Suppressor macrophage treated with lipopolysaccharide for 4 hours (primary cell): ENCODE measurements at places on chromosomes 6 and 20.

DNA sequence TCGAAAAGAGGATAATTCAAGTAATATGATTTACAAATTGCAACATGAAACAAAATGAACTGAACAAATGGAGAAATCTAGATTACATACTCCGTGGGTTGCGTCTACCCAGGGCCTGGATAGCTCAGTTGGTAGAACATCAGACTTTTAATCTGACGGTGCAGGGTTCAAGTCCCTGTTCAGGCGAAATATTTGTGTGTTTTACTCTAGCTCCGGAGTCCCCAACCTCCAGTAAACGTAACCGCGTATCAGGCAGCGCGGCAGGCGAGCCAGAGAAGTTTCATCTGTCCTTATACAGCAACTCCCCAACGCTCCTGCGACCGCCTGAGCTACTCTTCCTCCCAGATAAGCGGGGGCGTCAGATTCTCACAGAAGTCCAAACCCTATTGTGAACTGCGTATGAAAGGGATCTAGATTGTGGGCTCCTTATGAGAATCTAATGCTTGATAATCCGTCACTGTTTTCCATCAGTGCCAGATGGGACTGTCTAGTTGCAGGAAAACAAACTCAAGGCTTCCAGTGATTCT, 176.1 kb downstream of the TRIM27 start:
- no peak for DNase-seq

DNA sequence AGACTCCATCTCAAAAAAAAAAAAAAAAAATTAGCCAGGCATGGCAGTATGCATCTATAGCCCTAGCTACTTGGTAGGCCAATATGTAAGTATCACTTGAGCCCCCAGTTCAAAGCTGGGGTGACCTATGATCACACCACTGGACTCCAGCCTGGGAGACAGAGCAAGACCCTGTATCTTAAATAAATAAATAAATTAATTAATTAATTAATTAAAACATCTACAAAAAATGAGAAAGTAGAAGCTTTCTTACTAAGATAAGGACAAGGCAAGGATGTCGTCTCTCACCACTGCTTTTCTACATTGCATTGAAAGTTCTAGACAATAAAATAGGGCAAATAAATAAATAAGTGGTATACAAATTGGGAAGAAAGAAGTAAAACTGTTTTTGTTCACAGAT, 134.3 kb upstream of the CARMIL1 start:
- DNase-seq, result no peak

DNA sequence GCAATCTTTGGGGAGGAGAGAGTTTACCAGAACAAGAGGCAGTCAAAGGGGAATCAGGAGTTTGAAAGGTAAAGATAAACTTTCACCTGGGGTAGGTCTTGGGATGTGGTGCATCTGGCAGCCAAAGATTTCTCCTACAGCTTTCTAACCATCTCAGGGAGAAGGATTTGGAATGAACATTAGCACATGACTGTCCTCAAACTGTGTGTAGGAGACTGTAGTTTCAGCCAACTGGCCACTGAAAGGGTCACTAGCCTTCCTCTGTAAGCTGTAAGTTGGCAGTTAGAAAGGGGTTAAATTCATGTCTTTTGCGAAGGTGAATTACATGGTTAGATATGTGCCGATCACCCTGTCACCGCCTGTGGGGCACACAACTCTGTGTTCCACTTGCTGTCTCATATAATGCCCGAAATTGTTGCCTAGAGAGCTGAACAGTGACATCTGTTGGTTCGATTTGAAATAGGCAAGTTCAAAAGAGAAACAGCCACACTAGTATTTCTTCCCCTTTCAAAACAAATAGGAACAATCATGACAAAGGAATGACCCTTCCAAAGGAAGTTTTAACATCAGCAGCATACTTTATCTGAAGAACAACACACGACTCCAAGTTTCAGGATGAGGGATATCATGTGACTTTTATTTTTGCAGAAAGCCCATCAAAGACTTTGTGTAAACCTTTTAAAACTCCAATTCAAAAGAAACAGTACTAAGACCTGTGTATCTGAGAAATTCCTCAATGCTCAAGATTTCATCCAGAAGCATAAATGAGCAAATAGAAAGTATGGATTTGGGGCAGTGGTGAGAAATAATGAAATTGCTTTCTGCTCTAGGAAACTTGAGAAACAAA, 1.1 kb upstream of the OPN5 start:
- DNase-seq, result peak; percentile 61

DNA sequence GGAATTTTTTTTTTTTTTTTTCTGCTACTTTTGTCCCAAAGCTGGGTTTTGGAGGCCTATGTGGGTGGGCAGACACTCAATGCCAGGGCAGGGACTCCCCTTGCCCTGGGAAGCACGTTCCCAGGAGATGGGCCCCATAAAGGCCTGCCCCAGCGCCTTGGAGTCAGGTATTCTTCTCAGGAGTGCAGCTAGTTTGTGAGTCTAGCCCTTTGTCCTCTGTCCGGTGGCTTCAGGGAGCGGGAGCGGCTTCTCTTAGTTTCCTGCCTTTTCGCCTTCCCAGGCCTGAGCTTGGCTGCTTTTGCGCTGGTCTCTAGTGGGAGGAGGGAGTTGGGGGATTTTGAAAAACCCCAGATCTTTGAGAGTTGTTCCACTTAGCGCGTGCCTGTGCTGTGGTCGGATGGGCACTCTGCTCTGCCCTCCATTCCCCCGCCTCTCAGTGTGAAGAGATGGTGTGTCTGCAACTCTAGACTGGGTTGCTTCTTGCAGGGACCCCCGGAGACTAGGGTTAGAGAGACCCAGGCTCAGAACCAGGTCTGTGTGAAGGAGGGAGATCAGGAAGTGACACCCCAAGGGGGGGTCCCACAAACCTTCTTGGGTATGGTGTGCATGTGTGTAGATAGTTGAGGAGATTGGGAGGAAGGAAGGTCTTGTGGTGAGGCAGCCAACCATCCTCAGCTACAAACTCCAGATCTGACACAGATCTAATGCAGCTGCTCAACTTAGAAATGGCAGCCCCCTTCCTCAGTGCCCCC, 1.3 kb downstream of the PLCG1 start:
- DNase-seq, result no peak

DNA sequence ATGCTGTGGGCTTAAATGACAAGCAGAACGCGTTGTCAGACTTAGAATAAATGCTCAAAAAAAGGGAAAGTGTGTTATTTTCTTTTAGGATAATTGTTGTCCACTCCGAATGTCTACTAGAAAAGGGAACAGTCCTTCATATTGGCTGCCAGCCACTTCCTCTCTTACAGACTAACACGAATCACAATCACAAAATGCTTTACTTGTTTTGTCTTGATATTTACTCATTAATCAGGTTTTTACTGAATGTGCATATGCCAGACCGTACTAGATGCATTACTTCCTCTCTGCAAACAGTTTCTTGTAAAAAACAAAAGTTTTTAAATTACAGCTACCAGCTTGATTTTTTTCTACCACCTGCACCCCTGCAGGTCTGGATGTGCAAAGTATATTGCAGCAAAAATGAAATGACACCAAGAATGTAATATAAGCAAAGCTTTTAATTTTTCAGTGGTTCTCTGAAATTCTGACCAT, 821 bp downstream of the DHX35 start:
- peak; percentile 19 for DNase-seq

DNA sequence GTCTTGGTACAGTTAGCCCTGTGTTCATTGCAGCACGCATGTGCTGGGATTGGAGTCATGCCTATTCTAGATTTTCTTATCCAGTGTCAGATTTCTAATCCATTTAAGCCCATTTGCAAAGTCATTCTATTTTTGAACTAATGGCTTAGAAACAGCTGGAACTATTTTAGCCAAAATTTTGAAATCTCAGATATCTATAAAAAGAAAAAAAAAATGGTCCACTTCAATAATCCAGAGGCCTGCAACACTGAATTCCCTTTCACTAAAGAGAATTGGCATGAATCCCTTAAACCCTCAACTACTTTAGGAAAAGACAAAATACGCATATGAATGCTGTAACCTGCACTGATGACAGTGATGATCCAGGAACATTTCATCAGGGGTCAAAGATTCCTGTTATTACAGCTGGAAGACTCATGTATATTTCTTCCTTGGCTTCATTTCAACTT, 1.5 kb downstream of the COL21A1 start:
- no peak for DNase-seq

DNA sequence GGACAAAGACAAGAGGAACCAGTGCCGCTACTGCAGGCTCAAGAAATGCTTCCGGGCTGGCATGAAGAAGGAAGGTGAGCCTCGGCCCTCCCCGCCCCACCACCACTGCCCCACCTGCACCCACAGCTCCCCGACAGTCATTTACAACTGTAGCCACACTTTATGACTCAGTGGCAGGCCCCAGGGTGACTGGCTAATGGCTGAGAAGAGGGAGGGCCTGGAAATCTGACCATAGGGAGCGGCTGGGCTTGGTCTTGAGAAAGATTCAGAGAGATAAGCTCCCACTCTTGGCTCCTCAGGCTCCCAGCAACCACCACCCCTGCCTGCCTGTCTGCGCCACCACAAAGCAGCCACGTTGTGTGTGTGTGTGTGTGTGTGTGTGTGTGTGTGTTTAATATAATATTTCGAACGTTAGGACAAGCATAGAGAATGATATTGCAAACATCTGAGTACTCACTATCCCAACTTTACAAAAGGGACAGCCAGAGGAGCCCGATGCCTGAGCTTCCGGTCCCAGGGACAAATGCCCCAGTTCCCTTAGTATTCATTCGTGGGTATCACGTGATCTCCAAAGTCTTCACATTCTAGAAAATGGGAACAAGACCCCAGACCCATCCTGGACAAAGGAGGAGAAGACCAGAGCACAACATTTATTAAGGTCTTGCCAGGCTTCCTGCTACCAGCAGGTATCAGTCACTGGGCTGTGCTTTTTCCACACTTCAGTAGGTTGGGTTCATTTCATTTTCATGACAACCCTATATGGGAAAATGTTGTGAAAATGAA, 52.1 kb downstream of the HNF4A start:
- no peak for DNase-seq

- DNase-seq, result no peak
Measured at GRCh38 chr6:43277306-43277642, 20.8 kb upstream of the SLC22A7 start.

DNA sequence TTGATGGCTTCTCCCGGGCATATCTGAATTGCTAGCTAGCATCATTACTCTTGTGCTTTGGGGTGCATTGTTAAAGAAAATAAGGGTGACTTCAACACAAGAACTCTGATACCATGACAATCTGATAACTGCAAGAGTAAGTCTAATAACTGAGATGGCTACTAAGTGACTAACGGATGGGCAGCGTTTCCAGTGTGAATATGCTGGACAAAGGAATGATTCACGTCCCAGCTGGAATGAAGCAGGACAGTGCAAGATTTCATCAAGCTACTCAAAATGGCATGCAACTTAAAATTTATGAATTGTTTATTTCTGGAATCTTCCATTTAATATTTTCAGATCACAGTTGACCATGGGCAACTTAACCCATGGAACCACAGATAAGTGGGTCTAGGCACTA, 31.7 kb downstream of the MOXD1 start:
- no peak for DNase-seq

GRCh38 chr6:14023855-14024254, 93.7 kb upstream of the CD83 start:
- no peak for DNase-seq

- no peak for DNase-seq
Measured at GRCh38 chr6:20724443-20725190, 190.4 kb downstream of the CDKAL1 start.

DNA sequence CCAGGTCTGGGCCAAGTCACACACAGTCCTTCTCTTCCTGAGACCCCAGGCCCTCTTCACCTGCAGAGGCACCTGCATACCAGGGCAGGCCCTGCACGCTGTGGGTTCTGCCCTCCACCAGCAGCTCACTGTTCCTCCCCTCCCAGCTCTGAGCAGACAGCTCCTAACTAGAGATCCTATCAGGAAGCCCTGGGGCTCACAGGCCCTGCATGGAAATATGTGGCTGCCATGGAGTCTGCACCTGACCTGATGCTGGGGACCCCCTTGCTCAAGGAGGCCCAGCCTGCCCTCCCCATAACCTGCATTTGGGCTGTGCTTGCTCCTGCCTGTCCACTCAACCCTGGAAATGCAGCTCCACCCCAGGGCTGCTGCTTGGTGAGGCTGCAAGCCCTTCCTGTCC, 14.6 kb upstream of the HLA-G start:
- DNase-seq, result no peak

- DNase-seq, result no peak
Measured at GRCh38 chr6:137666202-137666774, 172.1 kb upstream of the OLIG3 start.

DNA sequence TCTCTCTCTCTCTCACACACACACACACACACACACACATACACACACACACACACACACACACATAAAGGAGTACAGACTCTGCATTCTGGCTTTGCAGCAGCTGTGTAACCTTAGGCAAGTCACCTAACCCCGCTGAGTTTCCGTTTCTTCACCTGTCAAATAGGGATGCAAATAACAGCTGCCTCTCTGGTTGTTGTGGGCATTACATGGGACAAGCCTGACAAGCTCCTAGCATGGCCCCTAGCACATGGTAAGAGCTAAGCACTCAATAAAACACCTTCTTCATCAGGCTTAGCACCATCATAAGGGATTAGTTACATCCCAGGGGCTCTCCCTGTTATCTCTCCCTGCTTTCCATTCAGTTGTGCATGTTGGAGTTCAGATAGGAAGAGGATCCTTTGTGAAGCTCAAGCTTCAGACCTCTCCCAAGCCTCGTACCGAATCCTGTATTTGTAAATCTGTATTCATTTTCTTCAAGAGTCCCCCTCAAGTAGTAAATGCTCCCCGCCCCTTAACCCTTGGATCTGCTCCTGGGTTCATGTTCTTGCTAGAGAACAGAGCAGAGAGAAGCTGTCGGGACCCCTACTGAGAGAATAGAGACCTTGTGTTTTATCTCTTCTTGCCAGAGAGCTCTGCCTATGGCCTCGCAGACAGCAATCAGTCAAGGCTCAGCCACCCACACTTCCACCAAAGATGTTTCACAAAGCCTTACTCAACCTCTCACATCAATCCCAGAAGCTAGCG, 2.2 kb downstream of the SLC13A3 start:
- DNase-seq, result no peak

GRCh38 chr6:141401168-141401567, 731.6 kb upstream of the GJE1 start:
- no peak for DNase-seq

DNA sequence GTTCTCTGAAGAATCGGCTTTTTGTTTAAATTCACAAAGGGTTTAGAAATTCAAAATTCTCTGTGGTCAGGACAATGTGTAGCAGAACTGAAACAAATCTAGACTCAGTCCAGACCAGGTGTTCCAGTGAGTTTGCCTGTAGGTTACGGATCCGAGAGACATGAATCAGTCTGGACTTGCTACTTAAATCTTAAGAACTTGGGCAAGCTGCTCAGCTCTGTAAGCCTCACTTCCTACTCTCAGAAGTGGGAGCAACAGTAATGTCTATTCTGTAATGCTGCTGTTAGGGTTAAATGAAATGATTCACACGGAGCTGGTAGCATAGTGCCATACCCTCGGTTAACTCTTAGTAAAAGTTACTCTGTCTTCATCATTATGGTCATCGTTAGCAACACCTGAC, 37.7 kb downstream of the HECA start:
- no peak for DNase-seq

- DNase-seq, result no peak
Measured at GRCh38 chr6:166285233-166285632, 23.0 kb downstream of the PRR18 start.

GRCh38 chr6:15244620-15245360, 1.1 kb upstream of the JARID2 start:
- peak; percentile 61 for DNase-seq
